Activated CD4-positive, alpha-beta T cell treated with anti-CD3 and anti-CD28 coated beads for 1 hour (primary cell): ENCODE measurements at places on chromosomes 2 and 18.

DNA sequence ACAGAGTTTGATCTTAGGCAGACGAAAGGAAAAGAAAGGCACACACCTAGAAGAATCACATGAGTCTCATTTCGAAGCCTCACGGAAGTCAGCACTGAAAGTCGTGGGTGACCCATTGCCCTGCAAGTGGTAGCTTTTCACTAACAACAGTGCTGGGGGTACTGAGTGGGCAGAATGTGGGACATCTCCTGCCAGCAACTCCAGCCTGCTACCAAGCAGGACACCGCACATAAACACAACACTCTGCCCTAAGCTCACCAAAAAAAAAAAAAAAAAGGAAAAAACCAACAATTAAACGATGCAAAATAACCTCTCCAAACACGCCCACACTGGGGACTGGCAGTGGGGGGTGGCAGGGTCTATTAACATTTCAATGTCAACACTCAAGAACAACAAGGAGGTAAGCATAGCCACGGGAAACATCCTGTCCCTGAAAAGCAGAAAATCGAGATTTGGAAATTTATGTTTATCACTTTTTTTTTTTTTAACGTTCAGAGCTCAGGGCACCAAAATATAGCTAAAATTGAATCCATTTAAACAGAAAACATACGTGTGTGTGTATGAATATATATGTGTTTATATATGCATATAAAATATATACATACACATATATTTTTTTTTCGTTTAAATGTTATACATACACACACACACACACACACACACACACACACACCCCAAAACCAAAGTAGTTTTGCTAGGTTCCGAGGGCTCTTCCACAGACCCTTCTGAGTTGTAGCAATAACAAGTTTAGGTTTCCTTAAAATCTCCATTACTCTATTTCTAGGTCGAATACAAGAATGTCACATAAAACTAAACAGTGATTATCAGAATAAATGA is 2.2 kb downstream of the INO80D start:
- no peak for DNase-seq

DNA sequence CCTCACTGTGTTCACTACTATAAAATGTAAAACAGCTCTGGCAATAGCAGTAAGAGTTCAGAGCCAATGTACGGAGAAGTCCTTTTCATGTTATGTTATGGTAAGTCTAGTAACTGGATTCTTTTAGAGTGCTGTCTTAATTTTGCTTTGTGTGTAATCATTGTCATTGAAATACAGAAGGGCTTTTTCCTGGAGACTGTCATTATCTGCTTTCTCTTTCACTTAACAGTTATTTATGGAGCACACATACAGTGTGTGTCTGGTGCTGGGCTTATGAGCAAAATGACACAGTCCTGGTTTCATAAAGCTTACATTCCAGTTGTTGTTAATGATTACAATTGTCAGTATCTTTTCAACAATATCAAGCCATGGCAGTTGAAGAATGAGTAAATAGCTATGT is 95.5 kb downstream of the CCDC102B start:
- no peak for DNase-seq

GRCh38 chr2:24329700-24330099 is 30.6 kb downstream of the ITSN2 start:
- no peak for DNase-seq

GRCh38 chr2:230870544-230871360 is 6.0 kb downstream of the ITM2C start:
- DNase-seq = no peak

DNA sequence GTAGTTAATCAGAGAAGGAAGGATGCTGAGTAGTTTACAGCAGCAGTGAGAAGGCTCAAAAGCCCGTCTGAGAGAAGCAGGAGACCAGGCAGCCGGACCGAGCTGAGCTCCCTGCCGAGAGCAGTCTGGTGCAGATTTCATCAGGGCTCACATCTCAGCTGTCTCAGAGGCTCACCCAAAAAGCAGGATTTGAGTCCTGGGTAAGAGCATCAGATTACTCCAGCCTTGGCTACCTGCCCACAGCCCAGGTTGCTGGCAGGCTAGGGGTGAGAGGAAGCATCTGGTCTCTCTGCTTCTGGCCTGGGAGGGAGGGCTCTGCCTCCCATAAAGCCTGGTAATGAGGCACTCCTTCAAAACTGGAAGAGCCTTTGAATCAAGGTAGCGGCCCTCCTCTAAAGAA is 140.5 kb downstream of the ST6GAL2 start:
- no peak for DNase-seq

GRCh38 chr2:58131191-58132011 is 84.8 kb downstream of the VRK2 start:
- no peak for DNase-seq

DNA sequence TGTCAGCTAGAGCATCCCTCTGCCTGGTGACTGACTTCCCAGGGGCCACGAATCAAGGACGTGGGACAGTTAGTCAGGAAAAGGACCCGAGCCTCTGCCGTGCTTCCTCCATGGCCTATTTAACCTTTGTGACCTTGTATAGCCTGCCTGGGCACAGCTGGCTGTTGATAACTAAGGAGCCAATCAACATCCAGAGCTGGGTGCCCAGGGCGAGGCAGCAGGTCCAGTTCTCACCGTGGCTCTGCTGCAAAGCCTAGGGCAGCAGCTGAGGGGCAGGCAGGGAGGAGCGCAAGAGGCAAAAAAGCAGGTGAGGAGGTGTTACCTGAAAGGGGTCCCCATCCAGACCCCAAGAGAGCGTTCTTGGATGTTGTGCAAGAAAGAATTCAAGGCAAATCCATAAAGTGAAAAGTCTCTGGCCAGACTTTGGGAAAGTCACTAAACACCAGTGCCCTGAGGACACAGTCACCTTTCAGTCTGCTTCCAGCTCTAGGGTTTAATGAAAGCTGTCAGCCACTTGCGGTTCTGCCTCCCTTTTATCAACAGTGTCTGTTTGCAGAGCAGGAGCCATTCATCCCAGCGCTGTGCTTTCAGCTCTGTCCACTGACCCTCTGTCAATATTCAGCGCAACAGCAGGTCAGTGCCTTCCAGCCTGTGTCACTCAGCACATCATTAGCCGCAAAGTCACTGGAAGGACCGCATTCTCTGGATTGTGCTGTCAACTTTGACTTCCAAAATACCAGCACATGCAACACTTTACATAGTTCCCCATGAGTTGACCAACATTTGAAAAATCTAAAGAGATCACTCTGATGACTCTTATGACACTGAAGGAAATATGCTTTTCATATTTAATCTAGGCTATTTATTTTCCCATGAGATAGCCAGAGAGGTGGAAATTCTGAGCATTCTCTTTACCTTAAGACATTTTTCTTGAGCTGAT is 38.6 kb upstream of the ASAP2 start:
- DNase-seq = no peak

DNA sequence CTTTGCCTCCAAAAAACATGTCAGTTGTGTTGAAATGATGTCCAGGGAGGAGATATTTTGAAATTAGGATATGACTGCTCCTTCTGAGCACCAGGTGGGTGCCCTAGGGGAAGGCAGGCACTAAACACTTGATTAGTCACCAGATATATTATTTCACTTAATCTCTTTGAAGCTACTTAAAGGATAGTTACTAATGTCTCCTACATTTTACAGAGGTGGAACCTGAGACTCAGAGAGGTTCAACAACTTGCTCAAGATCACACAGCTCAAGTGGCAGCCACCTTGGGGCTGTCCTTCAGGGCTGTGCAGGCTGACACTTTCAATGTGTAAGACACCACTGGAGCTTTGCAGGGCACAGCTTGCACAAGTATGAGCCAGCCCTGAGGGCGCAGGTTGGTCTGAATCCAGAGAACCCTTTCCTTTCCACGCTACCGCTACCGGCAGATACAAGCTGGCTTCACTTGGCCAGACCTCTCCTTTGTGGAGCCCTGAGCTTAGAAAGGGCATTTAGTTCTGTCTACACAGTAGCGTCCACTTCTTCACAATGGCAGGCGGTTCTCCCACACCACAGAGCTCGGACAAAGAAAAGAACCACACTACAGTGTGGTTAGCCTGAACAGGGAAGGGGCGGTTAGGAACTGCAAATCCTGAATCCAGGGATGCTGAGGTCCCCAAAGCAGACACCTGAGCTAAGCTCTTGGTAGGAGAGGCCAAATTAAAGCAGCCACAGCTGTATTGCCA is 16.4 kb downstream of the ALPK2 start:
- no peak for DNase-seq

DNA sequence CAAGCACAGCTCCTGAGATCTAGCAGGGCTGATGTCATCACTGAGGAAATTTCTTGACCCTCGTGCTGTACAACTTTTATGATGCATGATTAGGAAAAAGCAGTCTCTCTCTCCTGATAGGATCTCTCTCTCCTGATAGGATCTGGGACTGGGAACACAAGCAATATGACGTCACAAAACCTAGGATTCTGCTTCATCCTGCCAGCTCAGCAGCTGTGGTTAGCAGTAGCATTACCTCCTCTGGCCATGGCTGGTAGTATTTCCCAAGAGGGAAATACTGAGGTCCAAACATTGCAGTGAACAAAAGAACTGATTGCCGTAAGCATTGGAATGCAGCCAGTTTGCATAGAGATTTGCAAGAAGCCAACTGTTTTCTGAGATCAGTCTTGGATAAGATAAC is 521.2 kb upstream of the POU3F3 start:
- no peak for DNase-seq

GRCh38 chr2:241087420-241088268 is 14.4 kb downstream of the MTERF4 start:
- no peak for DNase-seq

DNA sequence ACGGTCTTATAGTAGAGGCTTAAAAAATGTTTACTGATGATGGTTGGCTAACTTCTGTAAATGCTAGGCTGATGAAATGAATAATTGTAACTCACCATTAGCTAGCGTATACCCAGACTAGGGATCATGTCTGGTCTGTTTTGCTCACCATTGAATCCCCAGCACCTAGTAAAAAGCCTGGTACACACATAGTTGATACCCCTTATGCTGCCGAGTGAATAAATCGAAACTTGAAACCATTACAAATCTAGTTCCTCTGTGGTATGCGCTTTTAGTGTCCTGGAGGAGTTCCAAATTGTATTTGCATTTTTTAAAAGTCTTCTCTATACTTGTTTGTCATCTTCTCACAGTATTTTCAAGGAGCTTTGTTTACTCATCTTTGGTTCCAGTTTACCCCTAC is 1.3 kb downstream of the TAF1B start:
- no peak for DNase-seq

DNA sequence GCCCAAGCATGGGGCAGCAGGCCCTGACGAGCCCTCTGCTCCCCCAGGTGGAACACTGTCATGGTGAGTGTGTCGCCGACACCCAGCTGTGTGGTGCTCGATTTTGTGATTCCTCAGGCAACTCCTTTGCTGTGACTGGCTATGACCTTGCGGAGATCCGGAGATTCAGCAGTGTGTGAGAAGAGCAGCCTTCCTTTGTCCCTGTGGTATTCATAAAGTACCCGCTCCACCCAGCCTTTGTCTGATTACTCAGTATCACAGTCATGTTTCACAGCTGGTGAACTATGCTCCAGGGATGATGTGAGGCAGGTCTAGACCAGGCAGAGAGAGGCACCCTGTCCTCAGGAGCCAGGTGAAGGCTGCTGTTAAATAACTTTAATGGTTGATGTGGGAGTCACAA is 4.0 kb downstream of the WDR54 start:
- DNase-seq = no peak

DNA sequence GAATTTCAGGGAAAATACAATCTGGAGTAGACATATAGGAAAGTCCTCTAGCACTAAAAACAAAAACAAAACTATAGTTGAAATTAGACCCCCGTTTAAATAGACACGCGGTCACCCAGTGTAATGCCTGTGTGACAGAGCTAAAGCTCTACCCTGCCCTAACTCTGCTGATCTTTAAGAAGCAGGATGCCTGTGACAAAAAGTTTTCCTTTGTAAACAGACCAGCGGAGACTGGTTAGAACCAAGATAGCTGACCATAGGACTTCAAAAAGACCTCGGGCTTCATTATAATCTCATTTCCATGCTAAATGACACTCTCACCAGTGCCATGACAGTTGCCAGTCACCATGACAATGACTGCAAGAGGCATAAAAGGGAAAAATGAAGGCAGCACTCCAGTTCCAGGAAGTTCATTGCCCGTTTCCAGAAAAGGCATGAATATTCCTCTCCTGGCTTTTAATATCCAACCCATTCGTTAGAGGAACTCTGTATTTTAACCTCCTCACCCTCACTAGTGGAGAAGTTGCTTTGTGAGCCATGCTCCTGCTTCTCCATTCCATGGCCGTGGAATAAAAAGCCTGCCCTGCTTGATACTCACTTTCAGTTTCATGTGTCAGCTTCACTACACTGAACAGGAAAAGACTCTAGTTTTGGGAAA is 157.2 kb upstream of the COPS8 start:
- no peak for DNase-seq

DNA sequence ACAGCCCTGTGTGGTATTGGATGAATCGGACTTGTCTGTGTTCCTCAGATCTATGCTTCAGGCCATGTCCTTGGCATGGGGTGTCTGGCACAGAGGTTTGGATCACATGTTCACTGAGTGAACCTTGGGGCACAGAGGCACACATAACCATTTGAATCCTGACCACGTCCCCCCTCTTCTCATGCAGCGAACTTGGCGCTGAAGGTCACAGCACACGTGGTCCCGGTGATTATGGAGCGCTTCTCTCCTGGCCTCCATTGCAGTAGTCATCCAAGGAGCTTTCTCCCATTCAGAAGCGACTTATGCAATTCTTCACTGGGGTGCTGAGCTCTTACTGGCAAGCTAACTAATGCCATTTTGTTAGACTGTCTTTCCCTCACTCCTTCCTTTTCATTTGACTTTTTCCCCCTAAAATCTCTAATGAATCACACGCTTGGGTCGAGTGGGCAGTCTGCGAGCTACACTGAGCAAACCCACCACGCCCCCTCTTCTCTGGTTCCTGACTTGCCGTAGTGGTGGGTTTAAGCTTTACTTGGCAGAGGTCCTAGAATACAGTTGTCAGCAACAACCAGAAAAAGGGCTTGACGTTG is 59.4 kb downstream of the KCNG2 start:
- DNase-seq = no peak

DNA sequence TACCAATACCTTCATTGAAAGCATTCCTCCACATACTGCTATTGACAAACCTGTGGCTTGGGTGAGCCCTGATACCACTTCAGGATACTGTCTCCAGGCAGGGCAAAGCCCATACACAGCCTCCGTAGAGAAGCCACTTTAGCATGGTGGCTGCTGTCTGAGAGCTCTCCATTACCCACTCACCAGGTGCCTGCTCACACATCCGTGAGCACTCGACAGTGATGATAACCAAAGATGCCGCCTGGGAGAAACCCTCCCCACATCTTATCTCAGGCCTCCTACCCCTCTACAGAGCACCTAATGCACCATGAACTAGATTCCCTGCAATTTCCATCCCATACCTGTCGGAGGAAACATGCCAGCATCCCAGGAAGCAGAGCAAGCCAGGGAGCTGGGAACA is 57.6 kb upstream of the KLHL29 start:
- DNase-seq = no peak

- no peak for DNase-seq
Measured at GRCh38 chr2:172177996-172178395, 75.3 kb upstream of the DLX2 start.

DNA sequence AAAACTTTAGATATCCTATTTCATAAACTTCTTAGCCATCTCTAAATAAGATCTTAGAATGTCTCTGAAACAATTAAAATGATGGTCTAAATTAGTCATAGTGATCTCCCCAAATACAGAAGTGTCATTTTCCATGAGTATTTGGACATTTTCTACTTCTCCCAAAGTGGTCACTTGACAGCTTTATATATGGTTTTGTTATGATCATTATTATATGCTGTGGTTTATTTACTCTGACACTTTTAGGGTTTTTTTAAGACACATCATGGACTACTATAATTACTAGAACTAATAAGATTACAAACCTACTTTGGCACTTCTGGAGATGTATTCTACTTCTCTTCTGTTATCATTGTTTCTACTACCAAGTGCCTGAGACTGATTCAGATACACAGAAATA is 47.1 kb downstream of the SLC25A12 start:
- DNase-seq = no peak

- no peak for DNase-seq
Measured at GRCh38 chr2:133608291-133608690, 40.0 kb upstream of the NCKAP5 start.
